ENCODE measurements at places on chromosomes 3 and 15.

DNA sequence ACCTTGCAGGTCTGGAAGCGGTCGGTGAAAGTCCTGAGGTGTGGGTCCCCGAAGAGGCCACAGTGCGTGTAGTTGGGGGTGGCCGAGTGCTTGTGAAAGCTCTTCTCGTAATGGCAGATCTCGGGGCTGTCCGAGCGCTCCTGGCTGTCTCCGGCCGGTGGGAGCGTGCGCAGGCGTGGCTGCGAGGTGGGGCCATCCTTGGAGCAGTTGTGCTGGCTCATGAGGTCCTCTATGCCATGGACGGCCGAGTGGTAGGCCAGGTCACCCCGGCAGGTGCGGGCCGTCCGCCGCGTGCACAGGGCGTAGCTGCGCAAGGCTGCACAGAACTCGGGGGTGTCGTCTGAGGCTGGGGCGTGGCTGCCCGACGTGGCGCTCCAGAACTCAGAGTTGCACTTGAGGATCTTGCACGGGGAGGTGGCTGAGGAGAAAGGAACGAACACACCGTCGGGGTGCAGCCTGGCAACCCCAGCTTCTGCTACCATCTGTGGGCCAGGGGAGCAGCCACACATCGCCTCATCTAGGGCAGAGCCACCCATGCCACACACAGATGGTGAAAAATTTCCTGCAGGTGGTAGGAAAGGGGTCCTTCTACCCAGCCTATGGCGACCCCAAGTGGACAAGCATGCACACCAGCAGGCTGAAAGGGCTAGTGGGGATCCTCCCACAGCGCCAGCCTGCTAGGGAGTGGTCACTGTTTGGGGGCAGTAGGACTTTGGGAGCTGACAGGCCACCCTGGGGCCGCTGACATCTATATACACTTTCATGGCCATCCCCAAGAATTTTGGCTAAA is 36.7 kb downstream of the RGMA start:
- no peak for DNase-seq

DNA sequence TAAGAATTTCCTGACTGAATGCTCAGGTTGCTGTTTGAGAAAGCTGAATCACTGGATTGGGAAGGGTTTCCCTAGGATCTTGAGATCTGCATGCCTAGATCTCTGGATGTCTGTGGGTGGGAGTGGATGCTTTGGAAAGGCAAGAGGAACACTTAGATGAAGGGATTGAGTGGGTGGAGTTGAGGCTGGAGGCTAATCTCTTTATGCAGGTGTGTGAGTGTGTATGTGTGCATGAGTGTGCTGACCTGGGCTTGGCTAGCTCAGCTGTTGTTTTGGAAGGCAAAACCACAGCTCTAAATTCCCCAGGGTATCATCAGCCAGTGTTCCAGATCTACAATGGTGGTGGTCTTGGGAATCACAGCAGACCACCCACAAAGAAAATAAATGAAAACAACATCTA is 60.5 kb downstream of the CLDN1 start:
- DNase-seq: no peak

DNA sequence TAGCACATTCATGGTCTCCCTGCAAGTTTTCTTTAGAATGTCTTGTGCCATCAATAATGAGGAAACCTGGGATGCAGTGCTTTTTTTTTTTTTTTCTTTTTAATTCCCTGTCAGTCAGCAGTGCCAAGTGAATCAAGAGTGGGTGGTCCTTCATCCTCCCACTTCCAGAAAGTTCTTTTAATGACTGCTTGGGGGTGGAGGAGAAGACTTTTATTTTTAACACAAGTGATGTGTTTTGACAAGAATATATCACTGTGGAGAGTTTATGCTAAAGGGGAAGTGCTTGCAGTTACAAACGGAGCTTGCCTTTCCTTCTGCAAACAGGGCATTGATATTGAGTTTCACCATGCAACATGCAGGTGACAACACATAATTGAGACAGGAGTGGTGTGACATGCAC is 69.7 kb downstream of the CACNA2D3 start:
- no peak for DNase-seq

DNA sequence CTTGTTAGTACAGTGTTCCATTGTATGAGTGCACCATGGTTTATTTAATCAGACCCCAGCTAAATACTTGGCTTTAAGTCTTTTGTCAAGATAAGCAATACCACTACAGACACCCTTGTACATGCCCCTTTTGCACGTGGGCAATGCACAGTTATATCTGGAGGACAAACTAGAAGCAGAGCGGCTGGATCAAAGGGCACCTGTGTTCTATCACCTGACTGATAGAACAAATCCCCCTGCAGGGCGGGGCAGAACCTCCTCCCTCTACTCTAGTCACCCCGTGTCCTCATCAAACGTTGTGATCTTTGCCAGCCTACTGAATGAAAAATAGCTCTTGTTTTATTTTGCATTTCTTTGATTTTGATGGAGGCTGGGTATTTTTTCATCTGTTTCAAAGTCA is 314.9 kb downstream of the TLE3 start:
- DNase-seq: peak; percentile 22

GRCh38 chr3:193590088-193590856 is 2.7 kb upstream of the OPA1 start:
- DNase-seq: no peak

DNA sequence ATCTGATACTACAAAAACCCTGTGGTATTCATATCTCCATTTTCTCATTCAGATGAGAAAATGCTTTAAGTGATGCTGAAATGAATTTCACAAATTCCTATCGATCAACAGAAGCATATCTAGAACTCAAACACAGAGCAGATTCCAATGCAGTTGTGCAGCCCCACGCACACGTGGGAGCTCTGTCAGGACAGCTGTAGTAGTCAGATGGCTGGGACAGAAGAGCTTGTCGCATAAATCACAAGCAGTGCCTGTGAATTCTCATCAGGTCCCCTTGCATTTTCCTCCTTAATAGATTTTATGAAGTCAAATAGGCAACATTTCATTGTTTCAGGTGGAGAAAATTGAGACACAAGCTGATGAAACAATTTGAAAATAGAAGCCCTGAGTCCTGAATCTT is 792.3 kb downstream of the AGBL1 start:
- DNase-seq: no peak

GRCh38 chr15:39579487-39580116 is 1.3 kb upstream of the THBS1 start:
- no peak for DNase-seq

GRCh38 chr3:19216669-19217337 is 68.5 kb downstream of the KCNH8 start:
- DNase-seq: no peak

DNA sequence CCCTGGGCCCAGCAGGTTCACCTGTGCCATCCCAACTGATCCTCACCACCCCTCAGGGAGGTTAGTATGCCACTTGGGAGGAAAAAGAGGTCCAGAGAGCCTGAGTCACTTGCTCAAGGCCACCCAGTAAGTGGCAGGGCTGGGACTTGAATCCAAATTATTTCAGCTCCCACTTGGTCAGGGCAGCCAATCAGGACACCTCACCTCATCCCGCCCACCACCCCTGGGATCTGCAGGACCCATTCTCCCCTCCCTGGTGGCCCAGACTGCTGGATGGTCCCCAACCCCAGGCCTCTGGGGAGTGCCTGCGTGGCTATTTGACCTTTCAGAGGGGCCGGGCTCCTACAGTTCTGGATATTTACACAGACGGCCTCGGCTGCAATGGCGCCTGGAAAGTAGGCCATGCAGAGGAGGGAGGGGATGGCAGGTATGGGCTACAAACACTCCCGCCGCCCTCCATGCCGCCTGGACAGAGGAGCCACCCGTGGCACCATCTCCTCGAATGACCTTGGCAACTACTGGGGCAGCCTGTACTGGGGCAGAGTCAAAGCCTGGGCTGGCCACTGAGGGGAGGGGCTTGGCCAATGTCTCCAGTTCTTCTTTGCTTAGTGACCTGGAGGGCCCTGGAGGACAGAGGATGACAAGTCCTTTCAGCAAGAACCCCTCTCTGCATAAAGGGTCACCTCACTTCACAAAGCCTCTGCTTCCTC is 153.6 kb upstream of the LINGO1 start:
- no peak for DNase-seq

- no peak for DNase-seq
Measured at GRCh38 chr15:99148851-99149276, 44.0 kb downstream of the SYNM start.

DNA sequence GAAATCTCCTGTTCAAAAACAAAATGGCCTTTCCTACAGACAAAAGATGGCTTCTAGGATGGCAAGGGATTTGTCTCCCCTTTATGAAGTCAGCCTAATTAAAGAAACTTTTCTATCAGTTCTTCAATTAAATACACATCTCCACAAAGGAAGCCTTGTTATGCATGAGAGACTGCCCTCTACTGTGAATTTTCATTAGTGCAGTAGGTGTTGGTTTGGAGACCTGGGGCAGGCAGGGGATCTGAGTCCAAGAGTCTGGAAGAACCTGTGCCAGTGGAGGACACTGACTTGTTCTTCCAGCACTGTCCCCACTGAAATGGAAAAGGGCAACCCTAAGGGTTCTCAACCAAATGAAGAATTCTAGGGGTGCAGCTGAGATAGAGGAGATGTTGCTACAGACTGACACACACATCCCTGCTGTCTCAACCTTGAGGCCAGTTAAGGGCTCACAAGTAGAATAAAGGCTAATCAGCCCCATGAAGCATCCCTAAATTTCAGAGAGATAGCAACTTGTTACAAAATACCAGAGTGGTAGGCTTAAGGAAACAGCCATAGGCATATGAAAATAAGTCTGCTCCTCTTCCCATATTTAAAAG is 174.0 kb upstream of the PRICKLE2 start:
- DNase-seq: no peak

GRCh38 chr3:46931631-46932331 is 44.8 kb downstream of the CCDC12 start:
- no peak for DNase-seq

GRCh38 chr3:190361791-190362190 is 26.2 kb upstream of the CLDN16 start:
- DNase-seq: no peak

- no peak for DNase-seq
Measured at GRCh38 chr15:82890338-82890994, 62.1 kb downstream of the HOMER2 start.

DNA sequence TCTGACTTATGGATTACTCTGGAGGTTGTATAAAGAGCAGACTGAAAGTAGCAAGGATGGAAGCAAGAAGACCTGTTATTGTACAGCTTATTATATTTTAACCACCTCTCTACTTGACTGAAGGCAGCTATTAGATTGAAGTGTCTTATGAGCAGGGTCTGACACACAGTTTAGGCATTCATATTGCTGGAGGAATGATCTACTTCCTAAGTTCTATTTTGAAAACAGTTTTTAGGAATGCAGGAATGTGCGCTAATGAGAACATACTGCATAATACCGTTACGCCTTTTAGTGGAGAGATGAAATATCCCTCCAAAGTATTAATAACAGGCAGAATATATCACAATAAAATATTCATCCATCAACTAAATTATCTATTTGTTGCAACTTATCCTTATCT is 193.3 kb downstream of the ISL2 start:
- DNase-seq: no peak

GRCh38 chr3:3356846-3357245 is 177.4 kb upstream of the CRBN start:
- DNase-seq: no peak

- DNase-seq: no peak
Measured at GRCh38 chr15:71414853-71415252, 299.6 kb downstream of the THSD4 start.

GRCh38 chr3:159080256-159080655 is 278.4 kb downstream of the MFSD1 start:
- no peak for DNase-seq

GRCh38 chr3:46999516-47000197 is 20.2 kb downstream of the NBEAL2 start:
- DNase-seq: no peak

GRCh38 chr15:40737048-40737447 is 18.0 kb downstream of the RMDN3 start:
- DNase-seq: no peak

GRCh38 chr3:76866729-76867408 is 173.0 kb upstream of the ROBO2 start:
- no peak for DNase-seq

DNA sequence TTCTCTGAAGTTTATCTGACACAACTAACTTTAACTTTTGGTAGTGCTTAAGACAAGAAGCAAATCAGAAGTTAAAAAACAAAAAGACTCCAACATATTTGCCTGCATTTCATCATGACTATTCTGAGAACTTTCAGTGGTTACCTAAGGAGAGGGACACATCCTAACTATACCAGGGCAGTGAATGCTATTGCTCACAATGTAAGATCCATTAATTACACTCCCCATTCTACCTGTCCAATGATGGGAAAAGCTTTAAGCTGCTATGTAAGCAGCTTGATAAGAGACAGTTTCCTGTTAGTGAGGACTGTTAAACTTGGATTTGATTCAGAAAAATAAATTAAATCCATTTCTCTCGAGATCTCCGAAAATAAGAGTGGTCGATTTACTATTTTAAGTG is 37.5 kb downstream of the SERPINI1 start:
- no peak for DNase-seq

GRCh38 chr3:81910244-81910852 is 148.9 kb upstream of the GBE1 start:
- no peak for DNase-seq

- DNase-seq: no peak
Measured at GRCh38 chr3:116841003-116841735, 131.6 kb downstream of the TUSC7 start.

DNA sequence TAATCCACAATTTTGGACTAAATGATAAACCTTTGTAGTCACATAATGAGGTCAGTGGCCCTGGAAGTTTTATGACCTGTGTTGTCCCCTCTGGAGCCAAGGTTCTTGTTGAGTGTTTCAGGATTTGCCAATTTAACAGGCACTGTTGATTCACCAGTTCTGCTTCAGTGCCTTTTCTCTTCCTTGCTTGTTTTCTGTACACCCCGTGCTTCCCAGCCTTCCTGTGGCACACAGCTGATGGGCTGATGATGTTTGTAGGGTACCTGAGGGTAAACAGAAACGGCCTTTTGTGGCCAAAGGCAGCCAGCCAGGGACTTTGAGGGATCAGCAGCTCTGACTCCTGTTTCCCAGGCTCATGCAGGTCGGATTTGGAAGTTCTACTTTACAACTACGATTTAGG is 13.3 kb downstream of the GYG1 start:
- DNase-seq: no peak

GRCh38 chr3:81761904-81762580 is 597 bp upstream of the GBE1 start:
- DNase-seq: no peak
